RPMI7951 (cell line): ENCODE measurements at places on chromosomes 12 and 14.

DNA sequence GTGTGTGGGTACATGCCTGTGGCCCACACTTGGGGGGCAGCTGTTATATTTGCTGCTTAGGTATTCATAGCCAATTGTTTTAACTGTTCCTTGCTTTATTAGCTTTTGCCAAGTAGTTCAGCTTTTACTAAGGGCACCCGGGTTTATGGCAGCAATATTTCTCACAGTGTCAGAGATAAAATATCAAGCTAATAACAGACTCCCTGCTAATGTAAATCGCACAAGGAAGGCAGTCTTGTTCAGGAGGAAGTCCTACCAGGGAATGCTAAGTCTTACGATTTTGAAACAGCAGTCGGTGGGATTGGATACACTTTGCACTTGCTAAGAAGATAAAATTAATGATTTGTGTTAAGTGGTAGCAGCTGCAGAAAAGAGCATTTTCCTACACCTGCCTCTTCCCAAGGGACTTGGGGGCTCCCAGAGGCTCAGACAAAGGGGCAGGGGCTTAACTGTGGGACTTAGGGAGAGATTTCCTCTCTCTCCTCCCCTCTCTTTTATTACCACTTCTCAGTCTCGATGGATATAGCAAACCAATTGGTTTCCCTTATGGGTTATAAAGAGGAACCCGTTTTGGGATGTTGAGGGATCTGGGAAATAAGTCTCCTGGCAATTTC is 175.1 kb downstream of the NRXN3 start:
- no peak for DNase-seq

DNA sequence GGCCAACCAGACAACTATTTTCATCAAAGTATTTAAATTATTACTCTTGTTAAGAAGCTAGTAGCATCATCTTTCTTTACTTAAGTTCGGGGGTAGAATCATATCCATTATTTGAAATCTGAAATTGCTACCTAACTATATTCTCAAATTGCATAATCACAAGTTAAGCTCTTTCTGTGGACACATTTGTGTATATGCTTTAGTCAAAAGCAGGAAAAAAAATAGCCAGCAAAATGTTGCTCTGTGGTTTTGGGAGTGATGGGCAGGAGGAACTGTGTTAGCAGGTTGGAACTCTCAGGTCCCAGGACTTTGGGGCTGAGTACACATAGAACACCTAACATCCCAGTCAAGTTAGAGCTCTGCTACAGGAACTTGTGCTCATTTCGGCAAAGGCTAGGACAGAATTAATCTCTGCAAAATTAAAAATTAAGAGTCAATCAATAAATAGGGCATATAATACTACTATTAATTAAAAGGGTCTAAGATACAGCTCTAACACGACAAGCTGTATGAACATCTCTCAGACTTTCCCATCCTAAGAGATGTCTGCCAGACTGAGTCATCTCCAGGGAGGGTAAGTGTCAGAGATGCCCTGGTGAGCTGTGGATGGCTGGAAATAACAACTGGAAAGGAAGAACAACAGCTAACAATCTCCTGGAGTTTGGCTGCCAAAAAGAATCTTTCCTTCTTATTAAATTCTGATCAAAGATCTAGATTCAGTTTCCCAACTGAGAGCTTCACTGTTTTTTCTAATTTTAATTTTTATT is 203.5 kb upstream of the GZMB start:
- peak; percentile 16 for DNase-seq

DNA sequence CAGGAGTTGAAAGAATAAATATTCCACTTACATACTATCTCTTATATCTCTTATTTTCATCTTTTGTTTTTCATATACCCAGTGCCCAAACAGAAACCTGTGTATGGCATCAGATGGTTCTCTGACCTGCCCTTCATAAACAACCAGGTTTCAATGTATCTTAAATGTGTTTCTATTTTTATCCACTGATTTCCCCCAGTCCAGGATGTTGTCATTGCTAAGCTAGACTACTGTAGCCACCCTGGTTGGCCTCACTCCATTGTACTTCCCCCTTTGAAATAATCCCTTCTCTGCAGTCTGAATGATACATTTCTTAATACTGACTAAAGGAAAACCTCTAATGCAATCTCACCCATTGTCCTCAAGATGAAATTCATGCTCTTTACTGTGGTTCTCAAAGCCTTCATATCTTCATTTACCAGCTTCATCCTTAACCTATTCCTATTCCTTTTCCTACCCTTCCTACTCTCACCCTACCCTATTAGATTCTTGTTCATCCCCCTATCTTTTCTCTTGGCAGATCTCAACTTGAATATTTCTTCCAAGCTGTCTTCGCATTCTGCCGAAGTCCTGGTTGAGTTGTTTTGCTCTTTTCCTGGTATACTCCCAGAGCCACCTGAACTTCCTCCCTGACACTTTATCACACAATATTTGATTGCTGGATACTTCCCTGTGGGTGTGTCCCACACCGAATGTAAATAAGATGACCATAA is 312.4 kb downstream of the FOXG1 start:
- no peak for DNase-seq

GRCh38 chr14:78448164-78449094 is 278.3 kb downstream of the NRXN3 start:
- DNase-seq, result no peak

DNA sequence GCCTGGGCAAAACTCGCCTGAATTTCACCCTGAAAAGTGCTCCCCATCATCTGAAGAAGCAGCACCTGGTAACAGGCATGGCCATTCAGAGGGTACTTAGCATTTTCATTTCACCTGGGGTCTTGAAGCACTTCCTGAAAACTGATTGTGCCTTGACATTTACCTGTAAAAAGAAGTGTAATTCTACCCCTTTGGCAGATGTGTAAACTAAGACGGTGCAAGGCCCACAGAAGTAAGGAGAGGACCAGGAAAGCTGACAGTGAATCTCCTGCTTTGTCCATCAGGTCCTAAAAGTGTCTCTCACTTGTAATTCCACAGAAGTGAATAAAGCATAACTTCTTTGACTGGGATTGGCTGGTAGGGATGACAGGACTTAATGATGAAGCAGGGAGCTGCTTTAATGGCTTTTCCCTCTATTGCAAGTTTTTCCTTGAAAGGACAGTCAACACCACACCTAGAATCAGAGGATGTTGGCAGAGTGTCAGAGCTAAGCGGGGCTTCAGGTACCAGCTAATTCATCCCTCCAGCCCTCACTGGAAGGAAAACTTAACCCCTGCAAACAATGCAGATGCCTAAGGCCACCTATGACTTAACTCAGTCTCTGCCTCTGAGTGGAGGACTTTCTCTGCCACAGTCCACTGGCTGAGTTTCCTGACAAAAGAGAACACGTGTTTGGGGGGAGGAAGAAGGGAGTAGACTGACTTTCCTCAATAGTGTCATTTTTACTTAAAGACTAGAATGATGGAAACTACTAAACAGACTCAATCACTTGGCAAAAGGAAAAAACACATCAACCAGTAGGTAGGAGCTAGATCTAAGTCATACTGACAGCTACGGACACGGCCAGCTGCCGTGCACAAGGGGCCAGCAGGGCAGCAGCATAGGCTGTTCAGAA is 74.7 kb downstream of the NUAK1 start:
- DNase-seq, result no peak

GRCh38 chr14:22977434-22977683 is 5.0 kb downstream of the AJUBA start:
- DNase-seq, result no peak

DNA sequence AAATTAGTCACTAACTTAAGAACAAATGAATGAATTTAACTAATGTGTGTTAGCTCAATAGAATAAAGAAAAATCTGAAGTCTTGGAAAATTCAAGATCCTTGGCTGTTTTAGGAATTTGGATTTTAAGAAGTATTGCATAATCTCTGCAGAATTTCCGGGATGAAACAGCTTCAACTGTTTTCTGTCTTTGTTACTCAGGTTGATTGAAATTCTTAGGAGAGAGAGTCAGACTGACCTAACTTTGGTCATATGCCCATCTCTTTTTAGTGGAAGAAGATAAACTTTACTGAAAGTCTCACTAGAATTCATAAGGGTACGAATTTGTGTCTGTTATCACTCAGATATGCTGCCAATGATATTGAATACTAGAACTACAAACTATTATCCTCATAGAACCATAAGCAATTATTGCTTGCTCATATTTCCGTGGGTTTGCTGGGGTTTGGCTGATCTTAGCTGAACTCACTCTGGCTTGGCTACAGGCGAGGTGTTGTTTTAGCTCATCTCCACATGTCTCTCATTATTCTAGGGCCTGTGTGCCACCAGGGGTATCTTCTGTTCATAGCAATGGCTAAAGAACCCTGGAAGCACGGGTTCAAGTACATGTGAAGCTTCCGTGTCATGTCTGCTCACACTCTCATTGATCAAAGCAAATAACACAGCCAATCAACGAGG is 257.4 kb upstream of the NOVA1 start:
- no peak for DNase-seq
